ENCODE measurements at places on chromosomes 1 and 21.

GRCh38 chr1:246178717-246179311, 328.3 kb downstream of the SMYD3 start:
- DNase-seq, result no peak

GRCh38 chr1:2204415-2205190, 10.0 kb upstream of the FAAP20 start:
- peak; percentile 72 for DNase-seq

DNA sequence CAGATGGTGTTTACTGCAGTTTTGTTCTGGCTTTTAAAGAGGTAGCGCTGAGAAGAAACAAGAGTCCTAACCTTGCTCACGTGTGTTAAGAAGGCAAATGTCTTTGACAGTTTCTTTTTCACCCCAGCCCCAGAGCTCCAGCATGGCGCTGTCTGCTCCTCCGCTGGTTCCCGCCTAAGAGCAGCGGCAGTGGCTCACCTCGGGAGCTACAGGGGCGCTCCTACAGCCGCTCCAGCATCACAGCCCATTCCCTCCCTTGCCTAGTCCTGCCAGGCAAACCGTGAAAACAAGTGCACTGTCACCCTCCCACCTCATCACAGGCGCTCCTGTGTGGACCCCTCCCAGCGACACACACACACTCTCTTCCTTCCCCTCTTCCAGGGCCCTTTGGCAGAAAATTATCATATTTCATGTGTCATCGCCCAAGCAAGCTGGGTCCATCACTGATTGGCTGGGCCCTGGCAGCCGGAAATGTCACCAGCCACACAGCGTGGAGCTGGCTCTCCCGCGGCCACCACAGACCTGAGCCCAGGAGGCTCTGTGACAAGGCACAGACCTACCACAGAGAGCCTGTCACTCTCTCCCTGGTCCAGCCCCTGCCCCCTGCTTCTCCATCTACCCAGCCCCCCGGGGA, 1.2 kb upstream of the HIVEP3 start:
- DNase-seq, result peak; percentile 84

GRCh38 chr1:103937763-103938357, 188.2 kb downstream of the AMY1C start:
- DNase-seq, result no peak

- DNase-seq, result no peak
Measured at GRCh38 chr1:184867866-184868689, 106.2 kb downstream of the NIBAN1 start.

DNA sequence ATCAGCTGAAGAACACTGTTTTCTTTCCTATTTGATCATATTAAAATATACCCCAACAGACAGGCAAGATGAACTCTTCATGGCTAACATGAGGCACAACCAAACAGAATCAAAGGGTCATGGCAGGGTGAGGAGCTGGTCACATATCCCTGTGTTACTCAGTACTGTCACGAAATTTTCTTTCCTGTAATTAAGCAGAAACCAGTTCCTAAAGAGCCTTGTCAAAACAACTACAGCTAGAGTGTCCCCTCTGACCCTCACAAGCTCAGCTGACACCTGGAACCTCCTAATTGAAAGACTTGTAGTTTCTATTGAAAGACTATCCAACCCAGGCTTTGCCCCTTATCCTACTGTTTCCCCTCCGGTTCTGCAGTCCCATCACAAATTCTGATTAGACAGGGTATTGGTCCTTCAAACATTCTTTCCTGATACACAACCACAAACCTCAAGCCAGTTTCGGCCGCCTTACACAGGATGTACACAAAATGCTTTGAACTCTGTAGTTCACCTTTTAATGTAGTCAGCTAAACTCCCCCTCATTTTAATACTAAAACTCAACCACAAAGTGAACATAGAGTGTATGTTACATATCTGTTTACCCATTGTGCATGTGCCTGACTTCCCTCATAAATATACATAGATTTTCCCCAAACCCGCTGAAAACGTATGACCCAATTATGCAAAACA, 651.9 kb downstream of the MRPL39 start:
- DNase-seq, result no peak

GRCh38 chr1:233730809-233731208, 116.9 kb downstream of the KCNK1 start:
- no peak for DNase-seq

DNA sequence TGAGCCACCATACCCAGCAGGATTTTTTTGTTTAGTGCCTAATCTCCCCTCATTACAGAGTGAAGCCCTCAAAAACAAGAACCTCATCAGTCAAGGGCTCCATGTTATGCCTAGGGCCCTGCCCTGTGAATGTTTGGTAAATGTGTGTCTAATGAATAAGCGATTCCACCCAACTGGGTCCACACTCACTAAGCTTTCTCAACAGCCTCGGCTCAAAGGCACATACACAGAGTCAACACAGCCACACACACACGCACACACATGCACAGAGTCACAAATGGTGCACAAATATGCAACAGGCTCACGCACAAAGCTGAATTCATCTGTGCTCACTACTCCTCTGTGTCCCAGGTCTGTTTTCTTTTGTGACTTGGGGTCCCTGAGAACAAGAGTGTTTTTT, 11.7 kb upstream of the SYNC start:
- DNase-seq, result no peak

GRCh38 chr1:22420455-22421053, 31.1 kb upstream of the ZBTB40 start:
- DNase-seq, result peak; percentile 31

- DNase-seq, result no peak
Measured at GRCh38 chr1:71463144-71463543, 382.3 kb upstream of the ZRANB2 start.

- no peak for DNase-seq
Measured at GRCh38 chr1:145702826-145703225, 4.3 kb downstream of the PDZK1 start.

GRCh38 chr1:69585666-69586065, 17.9 kb downstream of the LRRC7 start:
- DNase-seq, result no peak

DNA sequence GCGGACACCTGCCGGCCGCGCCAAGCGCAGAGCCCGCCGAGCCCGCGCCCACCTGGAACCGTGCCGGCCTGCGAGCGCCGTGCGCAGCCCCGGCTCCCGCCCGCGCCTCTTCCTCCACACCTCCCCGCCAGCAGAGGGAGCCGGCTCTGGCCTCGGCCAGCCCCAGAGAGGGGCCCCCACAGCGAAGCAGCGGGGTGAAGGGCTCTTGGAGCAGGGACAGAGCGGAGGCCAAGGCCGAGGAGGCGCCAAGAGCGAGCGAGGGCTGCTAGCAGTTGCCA, 50.1 kb upstream of the KRTAP19-8 start:
- DNase-seq, result no peak

DNA sequence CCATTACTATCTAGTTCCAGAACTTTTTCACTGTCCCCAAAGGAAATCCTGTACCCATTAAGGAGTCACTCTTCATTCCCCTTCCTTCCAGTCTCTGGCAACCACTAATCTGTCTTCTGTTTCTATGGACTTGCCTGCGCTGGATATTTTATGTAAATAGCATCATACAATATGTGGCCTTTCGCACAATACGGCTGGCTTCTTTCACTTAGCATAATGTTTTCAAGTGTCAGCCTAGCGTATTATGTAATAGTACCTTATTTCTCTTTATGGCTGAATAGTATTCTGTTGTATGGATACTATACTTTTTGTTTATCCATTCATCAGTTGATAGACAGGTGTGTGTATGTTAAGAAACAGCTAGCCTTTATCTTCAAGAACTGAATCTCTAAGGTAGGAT, 14.3 kb downstream of the ATF3 start:
- DNase-seq, result no peak

GRCh38 chr1:211627259-211627658, 48.2 kb downstream of the NEK2 start:
- no peak for DNase-seq

- DNase-seq, result no peak
Measured at GRCh38 chr1:103424650-103425049, 100.8 kb upstream of the RNPC3 start.

DNA sequence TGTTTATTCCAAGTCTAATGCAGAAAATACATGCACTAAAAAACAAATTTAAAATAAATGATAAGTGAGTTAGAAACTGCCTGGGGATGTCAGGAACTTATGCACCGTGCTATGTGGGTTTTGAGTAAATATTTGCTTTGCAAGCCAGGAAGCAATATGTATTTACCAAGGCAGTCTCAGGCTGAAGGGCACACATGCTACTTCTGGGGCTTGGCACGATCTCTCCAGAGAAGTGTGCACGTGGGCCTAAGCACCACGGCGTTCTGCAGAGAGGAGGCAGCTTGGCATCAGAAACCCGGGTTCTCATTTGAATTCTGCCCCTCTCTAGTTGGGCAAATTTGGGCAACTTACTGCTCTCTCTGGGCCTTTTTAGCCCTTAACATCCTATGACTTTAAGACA, 72.6 kb upstream of the ROR1 start:
- DNase-seq, result no peak

DNA sequence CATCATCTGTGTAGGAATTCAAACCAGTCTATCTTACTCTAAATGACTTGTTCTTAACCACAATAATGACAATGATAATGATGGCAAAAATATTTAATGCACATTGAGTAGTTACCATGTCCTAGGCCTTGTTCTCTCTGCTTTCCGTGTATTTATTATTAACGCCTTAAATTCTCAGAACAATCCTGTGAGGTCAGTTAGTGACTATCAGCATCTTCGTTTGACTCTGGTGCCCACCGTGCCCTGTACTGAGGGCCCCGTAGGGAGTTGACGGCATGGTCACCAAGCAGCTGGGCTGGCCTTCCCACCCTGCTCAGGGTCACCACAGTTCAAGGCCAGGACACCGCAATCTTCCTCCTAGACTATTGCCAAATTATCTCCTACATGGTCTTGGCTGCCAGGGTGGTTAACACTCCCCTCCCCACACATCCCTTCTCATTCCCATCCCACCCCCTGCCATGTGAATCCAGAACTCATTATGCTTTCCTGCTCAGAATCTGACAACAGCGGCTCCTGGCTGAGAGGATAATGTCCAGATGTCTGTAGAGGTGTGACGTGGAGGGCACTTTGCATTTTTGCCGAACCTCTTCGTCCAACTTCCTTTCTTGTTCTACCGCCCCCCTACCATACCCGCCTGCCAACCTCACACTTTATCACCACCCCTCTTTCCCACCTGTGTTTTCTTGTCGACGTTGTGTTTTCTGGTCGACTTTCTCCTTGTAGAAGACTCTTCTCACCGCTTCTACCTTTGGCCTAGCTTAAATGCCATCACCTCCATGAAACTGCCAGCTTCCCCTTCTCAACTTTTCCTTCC, 33.4 kb downstream of the IGFN1 start:
- DNase-seq, result no peak

DNA sequence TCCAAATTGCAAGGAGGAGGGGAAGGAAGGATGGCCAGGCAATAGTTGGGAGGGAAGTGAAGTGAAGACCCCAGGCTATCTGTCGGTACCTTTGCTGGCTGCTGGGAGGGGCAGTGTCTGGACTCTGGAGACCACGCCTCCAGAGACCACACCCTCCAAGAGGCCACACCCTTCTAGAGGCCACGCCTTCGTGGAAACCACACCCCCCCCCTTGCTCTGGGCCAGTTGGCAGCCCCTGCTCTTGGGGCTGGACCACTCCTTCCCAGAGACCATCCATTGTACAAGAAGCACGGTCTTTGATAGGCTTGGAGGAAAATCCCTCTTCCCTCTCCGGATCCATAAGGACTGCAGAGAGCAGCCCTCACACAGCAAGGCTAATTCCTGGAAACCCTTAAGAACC, 73.1 kb downstream of the RYR2 start:
- DNase-seq, result no peak

DNA sequence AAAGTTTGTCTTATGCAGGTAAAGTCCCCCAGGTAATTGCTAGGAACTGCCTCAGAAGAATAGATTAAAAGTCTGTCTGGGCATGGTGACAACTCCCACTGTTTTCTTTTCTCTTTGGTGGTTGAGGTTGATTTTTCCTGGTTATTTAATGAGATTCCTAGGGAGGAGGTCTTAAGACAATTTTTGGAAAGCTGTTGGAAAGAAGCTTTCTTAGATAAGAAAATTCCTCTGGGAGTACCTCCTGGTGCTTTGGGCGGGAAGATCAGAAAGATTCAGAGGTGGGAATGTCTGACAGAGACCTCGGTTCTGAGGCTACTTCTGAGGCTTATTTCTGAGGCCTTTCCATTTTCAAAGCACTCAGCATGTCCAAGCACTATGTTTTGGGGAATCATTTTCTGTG, 25.0 kb upstream of the IVNS1ABP start:
- DNase-seq, result no peak

DNA sequence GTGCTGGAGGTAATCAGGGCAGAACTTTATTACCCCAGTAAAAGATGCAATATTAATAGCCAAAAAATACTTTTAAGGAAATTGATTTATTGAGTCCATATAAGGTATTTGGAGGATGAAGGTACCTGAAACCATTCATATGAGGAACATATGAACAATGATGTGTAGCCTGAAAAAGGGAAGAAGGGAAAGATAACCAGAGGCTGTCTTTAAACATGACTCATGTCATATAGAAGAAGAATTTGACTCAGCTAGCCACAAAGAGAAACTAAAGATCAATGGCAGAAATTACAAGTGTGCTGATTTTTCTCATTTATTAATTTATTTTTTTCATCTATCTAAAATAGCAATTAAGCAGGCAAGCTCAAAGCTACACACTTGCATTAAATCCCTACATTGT, 136.2 kb upstream of the DUSP10 start:
- DNase-seq, result no peak

DNA sequence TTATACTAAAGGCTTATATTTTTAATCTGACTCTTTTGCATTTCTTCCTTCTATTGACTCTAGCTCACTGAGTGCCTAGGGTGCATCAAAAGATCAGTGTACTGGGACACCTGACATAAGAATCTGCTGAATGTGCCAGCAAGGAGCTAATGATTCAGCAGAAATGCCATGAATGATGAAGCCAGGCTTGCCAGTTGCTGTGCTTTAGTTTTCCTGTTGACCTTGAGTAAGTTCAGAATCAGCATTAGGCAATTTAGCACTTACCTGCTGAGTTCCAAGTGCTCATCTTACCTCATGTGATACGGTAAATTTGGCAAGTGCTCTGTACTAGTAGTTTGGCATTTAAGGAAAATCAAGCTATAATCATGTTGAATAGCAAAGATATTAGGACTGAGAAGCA, 523.2 kb upstream of the B3GALT2 start:
- DNase-seq, result no peak

GRCh38 chr1:211236633-211237320, 22.4 kb upstream of the RCOR3 start:
- DNase-seq, result no peak

GRCh38 chr1:29969576-29969975, 733.3 kb downstream of the PTPRU start:
- no peak for DNase-seq

- peak; percentile 66 for DNase-seq
Measured at GRCh38 chr1:212285685-212286555, 710 bp downstream of the PPP2R5A start.

GRCh38 chr1:17594026-17594425, 54.5 kb downstream of the ARHGEF10L start:
- DNase-seq, result no peak

Data from CD4-positive, alpha-beta T cell treated with Interleukin-2 at 100 ng/mL for 4 hours (primary cell).